Activated CD4-positive, alpha-beta T cell treated with anti-CD3 and anti-CD28 coated beads for 36 hours (primary cell): ENCODE measurements at places on chromosomes 2 and 18.
A peak's percentile ranks its signal among the peaks of the same experiment; 100 is the strongest.

GRCh38 chr2:168120310-168120709, 127.1 kb downstream of the STK39 start:
- DNase-seq, result no peak

- no peak for DNase-seq
Observed at GRCh38 chr2:209383212-209383611, 40.6 kb upstream of the MAP2 start.

GRCh38 chr18:48125724-48126123, 195.3 kb upstream of the SMAD2 start:
- DNase-seq, result no peak

GRCh38 chr2:98737848-98738247, 6.9 kb upstream of the MGAT4A start:
- no peak for DNase-seq

GRCh38 chr2:54604871-54605270, 118.6 kb upstream of the EML6 start:
- DNase-seq, result peak; percentile 55

DNA sequence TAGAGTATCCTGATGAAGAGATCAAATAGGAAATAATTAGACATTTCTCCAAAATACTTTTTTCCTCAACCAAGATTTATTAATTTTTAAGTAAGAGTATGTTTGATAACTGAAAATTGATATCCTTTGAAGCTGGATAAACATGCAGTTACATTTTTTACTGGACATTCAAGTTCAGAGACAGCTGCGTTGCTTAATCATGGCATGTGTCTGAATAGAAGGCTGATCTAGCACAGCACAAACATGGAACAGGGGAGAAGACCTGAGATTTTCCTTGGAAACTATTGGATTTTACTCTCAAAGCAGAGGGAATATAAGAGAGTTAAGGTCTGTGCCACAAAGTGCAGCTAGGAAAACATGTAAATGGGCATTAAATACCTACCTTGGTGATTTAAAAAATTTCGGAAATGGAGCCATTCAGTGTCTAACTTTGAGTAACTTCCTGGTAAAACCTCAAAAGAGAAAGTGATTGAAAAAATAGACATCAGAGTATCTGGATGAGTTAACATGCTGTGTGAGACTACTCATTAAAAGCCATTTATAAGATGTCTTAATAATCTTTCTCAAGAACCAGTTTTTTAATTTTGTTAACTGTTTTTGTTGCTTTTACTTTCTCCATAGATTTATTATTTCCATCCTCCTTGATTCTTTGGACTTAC, 31.8 kb downstream of the CRIM1 start:
- DNase-seq, result no peak

DNA sequence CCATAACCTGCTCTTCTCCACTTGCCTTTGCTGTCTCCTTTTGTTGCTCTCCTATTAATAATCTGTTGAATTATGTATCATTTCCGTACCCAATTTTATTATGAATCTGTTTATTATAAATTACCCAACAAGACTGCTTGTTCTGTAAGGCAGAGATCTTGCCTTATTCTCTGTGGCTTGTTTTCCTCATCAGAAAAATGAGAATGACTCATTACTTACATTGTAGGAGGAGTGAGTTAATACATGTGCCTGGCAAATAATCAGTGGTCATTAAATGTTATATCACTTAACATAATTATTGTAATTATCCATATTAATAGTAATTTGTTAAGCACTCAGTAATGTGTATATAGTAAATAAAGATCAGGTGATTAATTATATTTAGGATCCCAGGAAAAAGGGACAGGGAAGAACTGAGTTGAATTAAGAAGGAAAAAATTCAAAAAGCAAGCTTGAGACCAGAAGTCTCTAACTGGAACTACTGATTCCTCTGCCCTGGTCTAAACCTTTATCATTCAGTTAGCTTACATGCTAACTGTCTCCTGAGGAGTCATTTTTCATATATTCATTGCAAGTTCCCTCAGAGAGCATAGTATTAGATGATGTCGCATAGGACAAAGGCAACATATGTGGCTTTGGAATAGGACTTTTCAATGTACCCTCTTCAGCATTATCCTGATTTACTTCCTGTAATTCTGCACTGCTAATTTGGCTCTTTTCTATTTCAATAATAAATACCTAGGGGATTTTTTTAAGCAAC, 335.7 kb downstream of the GALNT13 start:
- DNase-seq, result no peak

DNA sequence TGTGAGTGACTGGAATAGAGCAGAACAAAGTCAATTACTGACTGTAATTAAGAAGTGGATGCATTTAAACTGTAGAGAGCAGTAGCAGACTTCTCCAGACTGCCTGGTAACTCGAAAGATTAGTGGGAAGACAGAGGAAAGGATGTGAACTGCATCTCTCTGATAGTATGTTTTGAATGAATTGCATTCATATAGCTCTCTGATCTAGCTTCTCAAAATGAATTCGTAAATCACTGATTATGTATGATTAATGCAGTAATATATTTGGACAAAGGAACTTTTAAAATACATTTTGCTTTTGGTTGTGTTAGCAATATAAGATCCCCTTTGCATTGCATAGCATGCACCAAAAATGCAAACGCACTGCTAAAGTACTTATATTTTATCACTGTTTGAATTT, 304.0 kb downstream of the ARHGAP15 start:
- DNase-seq, result no peak

DNA sequence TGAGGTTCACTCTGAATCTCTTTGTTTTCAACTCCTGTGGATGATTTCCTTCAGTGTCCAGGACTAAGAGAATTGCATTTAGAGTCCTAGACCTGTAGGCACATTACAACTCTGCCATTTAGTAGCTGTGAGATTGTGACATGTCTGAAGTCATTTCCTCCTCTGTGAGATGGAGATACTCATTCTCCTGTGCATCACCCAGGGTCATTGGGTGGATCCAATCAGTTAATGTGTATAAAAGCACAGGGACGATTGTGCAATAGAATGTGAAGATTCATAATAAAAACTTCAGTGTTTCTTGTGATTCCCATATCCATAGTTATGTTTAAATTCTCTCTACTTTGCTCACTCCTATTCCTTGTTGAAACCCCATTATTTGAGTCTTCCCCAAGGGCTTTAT, 113.6 kb downstream of the DIS3L2 start:
- DNase-seq, result no peak

GRCh38 chr18:42617221-42617620, 498.3 kb downstream of the RIT2 start:
- no peak for DNase-seq

DNA sequence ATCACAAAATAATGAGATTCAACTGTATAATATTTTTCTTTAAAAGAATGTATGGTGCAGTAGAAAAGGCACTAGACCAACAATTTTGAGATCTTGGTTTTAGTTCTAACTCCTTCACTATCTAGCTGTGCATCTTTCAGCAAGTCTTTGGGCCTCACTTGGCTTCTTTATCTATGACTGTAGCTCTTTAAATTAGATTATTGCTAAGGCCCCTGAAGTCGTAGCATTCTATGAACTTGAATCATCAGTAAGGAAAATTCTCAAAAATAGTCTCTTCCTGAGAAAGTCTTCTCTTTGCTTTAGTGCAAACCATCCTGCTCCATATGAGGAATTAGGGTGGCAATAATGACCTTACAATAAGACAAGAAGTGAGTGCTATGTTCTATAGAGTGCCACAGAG, 140.4 kb downstream of the FTCDNL1 start:
- no peak for DNase-seq

GRCh38 chr2:162030363-162031190, 43.4 kb downstream of the DPP4 start:
- DNase-seq, result no peak

GRCh38 chr2:214358506-214358905, 52.3 kb upstream of the VWC2L start:
- DNase-seq, result no peak

DNA sequence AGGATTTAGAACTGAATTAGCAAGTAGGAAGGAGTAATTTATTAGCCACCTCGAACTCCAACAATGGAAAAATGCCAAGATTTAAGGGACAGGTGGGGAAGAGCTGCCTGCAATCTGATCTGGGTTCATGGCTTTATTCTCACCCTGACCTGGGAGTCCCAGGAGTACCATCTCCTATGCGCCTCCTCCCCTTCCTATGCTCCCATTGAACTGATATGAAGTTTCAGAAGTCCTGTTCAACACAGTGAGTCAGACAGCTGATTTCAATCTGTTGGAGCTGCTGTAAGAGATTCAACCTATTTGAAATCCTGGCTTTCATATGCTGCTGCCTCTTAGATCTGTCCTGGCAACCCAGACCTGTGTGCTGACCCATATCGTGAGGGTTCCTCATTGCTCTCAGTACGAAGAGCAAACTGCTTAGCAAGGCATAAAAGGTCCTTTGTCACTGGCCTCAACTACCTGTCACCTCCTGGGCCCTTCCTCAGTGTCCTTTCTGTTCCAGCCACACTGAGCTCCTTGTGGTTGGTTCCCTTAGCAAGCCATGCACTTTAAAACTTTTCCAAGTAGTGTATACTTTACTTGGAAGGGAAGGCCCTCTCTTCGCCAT, 15.9 kb upstream of the CD28 start:
- DNase-seq, result no peak

GRCh38 chr2:8103085-8103708, 578.7 kb upstream of the ID2 start:
- DNase-seq, result no peak

- no peak for DNase-seq
Observed at GRCh38 chr2:215107216-215108056, 31.0 kb downstream of the ABCA12 start.

- DNase-seq, result peak; percentile 56
Observed at GRCh38 chr2:189300916-189301315, 121.4 kb upstream of the COL5A2 start.

DNA sequence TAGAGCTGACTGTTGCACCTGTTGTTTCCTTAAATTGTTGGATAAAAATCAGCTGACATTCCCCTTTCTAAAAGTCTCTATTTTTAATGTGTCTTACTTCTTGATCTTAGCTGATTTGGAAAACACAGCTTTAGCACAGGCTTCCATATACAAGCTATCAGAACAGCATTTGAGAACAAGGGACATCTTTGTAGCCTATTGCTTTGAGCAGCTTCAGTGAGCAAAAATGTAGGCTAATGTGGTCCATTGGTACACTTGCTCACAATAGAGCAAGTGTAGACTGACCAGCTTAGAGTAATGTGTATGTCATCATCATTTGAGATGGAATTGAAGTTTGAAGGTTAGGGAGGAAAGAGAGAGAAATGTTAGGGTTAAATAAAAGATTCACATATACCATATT, 7.0 kb downstream of the INPP1 start:
- no peak for DNase-seq

DNA sequence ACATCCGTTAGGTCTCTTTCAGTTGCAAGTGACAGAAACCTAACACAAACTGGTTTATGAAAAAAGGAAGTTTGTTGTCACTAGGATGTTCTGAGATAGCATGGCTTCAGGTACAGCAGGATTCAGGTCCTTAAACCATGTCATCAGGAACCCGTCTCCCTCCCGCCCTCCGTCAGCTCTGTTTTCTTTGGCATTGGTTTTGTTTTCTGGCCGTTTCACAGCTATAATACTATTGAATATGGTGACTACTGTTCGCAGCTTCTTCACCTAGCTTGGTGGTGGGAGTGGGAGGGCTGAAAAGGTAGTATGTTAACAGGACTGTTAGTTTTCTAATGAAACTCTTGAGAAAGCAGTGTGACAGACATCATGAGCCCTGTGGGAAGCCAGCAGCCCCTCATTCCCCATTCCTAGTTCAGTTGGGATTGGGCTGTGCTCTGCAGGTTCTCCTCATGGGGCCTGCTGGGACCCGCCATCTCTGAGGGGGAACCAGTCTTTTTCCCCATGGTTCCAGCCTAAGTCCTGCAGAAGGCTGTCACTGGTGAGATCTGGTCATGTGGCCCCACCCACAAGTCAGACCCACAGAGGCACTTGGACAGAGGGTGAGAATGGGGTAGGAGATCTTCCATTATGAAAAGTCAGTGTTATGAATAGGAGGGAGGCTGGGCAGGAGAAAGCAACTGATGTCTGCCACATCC, 12.1 kb downstream of the PTMA start:
- no peak for DNase-seq

GRCh38 chr18:8800445-8800844, 95.1 kb downstream of the MTCL1 start:
- no peak for DNase-seq

DNA sequence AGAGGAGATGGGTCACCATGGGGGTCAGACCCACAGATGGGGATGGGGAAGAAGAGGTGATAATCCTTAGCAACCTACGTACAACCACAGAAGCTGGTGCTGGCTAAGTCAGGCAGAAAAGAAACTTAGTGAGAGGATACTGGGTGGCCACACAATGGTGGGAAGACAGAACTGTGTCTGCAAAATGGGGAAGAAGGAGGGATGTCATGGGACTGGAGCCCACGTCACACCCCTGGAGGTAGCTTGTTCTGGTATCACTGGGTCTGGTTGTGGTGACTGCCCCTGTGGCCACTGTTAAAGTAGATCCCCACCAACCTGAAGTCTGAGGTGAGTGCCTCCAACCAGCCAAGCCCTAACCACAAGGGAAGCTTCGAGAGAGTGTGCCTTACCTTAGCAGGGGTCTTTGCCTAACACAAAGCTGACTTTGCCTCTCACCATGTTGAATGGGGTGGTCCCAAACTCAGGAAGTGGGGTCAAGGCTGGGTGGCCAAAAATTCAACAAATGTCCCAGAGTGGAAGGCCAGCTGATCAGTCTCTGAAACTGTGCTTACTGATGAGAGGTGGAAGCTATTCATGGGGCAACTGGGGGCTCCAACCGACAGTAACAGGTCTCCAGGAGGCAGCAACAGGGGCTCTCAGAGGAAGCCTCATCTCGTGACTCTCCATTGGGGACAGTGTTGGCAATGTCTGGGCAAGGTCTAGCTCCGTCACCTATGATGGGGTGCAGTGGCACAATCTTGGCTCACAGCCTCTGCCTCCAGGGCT, 64.8 kb upstream of the SLC1A4 start:
- DNase-seq, result no peak

GRCh38 chr2:32068-32467, 14.2 kb downstream of the FAM110C start:
- peak; percentile 68 for DNase-seq

DNA sequence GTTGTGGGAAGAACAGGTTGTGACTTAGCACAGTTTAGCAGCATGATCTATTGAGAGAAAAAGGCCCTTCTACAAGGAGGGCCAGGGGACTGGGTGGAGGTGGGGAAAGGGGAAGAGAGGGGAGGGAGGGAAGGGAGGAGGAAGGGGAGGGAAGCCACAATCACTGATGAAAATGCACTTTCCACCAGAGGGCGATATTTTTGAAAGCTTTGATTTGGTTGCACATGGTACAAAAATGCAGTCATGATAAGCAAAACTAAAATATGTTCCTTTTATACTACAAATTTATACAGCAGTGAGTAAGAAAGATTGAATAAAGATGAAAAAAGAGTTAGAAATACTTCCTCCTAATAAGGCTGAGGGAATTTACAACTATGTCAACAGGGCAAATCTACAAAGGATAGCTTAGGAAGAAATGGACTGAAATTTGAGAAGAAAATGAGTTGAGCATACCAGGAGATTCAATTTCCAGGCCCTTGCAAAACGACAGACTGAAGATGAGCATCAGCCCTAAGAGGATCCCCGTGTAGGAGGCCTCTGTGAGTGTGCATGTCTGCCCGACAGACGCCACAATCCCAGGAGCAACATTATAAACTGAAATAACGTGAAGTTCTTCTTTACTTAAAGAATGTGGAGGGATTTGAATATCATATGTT, 17.2 kb downstream of the SH3YL1 start:
- DNase-seq, result peak; percentile 30
